ENCODE measurements at places on chromosomes 7 and 10. TPM values are rescaled to one million over a fixed set of nuclear protein-coding genes. Genes with fewer than 3 reads are reported as not detected.
A peak's percentile ranks its signal among the peaks of the same experiment; 100 is the strongest.

Gene PDLIM1
- polyA plus RNA-seq = 72.9 TPM

Gene PSAP
- 1,082 TPM for polyA plus RNA-seq

GRCh38 chr7:93620864-93621263 lies 46.3 kb upstream of the CALCR start:
- no peak for DNase-seq

GRCh38 chr10:124291001-124291701 lies 127.6 kb downstream of the OAT start:
- DNase-seq = peak; percentile 49

GRCh38 chr7:44587843-44588711 lies 6.0 kb upstream of the TMED4 start:
- no peak for DNase-seq

DNA sequence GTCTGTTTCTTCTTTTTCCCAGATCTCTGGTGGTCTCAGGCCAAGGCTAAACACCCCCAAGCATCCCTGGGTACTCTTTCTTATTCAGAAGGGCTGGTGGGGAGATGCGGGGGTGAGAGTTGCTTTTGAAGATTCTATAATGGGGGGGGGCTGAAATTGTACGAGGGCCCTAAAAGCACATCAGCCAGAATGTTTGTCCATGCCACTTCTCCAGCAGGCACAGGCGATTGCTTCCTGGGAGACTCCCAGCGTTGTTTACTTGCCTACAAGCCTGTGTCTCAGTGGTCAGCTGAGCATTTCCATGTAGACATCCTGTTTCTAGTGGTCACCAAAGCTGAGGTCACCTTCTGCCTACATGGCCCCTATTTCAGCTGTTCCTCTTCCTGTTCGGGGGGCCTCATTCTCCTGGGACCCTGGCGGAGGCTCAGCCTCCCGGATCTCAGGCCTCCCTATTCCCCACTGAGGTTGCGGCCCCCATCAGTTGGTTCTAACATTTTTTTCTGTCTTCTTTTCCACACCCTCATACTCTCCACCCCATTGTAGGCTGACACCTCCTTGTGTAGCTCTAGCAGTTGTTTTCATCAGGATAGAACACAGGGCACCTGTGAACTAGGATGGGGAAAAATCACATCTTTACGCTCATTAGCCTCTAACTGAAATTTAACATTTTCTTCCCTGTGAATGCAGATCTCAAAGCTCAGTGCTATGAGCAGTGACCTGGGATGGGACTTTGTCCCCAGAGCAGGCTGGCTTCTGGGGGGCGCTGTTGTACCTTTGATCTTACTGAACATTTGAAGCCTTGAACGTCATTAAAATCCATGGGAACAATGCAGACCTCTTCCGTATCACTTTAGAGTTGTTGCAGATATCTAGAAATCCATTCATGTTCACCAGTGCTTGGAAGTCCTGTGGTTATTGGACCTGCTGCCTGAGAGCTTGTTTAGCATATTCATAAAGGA lies 286.5 kb downstream of the GLRX3 start:
- no peak for DNase-seq

- no peak for DNase-seq
Observed at GRCh38 chr10:76218035-76218434, 786.6 kb downstream of the LRMDA start.

DNA sequence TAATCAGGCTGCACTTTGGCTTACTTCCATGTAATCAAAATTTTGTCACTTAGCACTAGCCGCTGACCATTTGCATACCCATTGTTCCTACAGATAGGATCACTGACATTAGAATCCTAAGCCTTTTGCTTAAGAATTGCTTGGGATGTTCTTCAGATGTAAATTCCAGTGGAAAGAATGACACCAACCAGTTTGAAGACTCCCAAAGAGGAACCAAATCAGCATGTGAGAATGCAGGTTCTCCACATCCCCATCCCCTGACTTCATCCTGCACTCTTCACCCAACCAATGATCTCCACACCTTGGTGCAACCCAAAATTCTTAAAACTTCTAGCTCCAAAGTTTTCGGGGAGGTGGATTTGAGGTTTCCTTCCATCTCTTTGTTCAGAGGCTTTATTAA lies 345.6 kb downstream of the GPAM start:
- DNase-seq = no peak
